ENCODE measurements at places on chromosomes 1 and 21.
A peak's percentile ranks its signal among the peaks of the same experiment; 100 is the strongest.

DNA sequence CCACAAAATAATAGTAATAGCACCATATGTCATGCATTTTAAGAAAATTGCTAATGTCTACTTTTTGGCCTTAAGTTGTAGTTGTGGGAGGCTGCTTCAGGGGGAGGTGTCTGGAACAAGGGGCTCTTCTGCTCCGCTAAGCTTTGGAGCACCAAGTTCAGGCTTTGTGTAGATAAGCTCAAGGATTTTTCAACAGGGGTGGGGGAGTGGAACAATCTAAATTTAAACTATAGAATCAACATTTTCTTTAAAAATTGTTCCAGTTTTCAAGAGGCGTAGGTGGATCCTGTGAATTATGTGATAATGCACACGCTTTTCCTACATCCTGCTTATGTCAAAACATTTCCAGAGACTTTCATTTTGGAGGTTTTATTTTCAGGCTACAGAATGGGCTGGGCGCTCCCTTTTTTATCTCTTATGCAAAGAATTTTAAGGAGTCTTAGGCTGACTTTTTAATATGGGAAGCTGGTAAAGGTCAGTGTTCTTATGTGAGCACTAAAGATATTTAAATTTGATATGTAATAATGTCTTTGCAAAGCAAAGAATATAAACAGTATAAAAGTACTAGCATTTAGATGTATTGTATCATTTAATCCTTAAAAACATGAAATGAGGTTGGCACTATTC lies 9.9 kb downstream of the ATP1A1 start:
- DNase-seq, result no peak

GRCh38 chr1:203598752-203599151 lies 27.9 kb upstream of the ATP2B4 start:
- no peak for DNase-seq

DNA sequence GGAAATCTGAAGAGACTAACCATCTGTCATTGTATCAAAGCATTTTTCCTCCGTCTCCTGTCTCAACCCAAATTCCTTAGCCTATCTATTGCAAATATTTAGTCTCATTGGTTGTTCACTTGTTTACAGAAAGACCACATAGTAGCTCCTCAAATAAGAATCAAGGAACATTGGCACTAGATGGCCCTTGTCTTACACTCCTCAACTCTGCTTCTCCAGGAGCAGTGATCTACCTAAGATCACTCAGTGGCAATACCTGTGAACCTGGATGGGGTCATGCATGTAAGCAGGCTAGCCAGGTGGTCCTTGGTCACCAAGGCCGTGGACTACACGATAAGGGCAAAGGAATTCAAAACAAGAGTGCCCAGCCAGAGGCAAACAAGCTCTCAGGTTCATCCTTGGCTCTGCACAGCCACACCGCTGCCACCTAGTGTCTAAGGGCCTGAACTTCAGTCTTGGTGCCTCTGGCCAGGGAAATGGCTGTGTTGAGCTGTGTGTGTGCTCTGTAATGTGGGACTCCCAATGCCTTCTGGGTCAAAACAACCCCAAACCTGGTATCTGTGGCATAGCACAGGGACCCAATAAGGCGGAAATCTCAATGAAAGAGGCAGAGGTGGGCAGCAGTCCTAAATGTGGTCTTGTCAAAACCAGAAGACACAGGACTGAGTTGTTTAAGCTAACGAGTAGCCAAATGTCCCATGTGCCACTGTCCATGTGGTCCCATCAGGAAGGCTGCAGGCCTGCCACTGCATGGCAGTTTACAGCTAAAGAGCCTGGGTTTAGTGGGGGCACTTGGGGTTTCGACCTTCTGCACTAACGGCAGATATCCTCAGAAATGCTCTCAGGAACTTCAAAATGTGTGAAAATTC lies 54.5 kb downstream of the GPR161 start:
- peak; percentile 61 for DNase-seq

DNA sequence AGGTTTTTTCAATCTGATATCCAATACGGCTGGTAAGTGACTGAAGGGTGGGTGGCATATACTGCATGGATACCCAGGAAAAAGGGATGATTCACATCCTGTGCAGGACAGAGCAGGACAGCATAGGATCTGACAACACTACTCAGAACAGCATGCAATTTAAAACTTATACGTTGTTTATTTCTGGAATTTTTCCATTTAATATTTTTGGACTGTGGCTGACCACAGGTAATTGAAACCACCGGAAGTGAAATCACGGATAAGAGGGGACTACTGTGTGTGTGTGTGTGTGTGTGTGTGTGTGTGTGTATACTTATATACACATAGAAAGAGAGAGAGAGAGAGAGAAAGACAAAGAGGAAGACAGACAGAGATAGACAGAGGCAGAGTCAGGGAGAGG lies 23.0 kb downstream of the ERICH3 start:
- no peak for DNase-seq

- no peak for DNase-seq
Observed at GRCh38 chr21:35041881-35042280, 7.2 kb downstream of the RUNX1 start.

- peak; percentile 55 for DNase-seq
Observed at GRCh38 chr1:164683235-164683634, 124.3 kb downstream of the PBX1 start.

- DNase-seq, result no peak
Observed at GRCh38 chr1:66599346-66599745, 65.4 kb downstream of the SGIP1 start.

DNA sequence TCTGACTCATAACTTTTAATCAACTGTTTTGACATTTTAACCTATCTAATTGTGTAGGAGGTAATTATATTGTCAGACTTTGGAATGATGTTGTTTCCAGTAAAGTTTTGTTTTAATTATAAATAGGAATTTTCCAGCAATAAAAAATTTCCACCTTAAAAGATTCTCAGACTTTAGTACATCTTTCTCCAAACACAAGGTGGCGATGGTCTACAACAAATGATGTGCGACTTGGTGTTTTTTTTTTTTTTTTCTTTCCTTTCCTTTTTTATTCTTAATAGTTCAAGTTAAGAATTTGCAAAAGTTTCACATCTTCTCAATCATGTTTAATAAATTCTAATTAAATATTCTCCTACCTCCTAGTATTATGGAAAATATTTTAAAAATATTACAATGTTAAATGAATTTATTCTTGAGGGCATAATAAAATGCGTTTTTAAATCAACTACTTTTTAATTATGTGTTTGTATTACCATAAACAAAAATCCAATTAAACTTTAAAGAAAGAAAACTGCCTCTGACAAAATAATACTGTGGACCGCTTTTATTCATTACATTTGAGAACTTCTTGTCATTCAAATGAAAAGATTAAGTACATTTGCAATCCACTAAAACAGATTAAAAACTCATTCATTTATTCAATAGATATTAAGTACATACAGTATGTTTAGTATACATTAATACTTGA lies 4.4 kb upstream of the ADAMTS1 start:
- DNase-seq, result no peak

GRCh38 chr1:29450591-29450990 lies 214.3 kb downstream of the PTPRU start:
- DNase-seq, result no peak

DNA sequence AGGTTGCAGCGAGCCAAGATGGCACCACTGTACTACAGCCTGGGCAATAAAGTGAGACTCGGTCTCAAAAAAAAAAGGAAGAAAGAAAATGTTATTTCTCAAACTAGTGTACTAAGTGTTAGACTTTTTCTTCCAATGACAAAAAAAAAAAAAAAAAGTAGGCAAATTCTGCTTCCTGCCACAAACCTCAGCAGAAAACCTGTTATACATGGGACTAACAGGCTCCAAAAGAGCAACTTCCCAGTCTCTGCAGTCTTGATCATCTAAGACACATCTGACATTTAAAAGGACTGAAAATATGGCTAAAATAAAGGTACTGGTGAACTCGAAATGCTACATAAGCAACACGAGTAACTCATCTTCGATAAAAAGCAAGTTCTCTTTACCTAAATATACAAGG lies 59.6 kb downstream of the HSF2BP start:
- DNase-seq, result no peak

DNA sequence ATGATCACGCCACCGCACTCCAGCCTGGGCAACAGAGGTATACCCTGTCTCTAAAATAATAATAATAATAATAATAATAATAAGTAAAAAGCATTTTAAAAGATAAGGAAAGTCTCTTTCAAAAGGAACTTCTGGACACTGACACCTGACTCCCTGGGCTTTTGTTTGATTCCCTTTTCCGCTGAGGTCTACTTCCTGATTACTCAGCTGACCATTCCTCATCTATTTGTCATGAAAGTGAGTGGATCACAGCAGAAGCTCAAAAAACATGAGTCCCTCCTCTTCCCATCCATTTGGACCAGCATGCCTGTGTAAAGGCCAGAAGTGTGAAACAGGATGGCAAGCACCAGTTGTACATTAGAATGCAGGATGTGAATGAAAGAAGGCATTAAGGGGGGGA lies 61.1 kb upstream of the FBXO28 start:
- DNase-seq, result no peak

- no peak for DNase-seq
Observed at GRCh38 chr1:99749504-99750347, 16.7 kb downstream of the FRRS1 start.

DNA sequence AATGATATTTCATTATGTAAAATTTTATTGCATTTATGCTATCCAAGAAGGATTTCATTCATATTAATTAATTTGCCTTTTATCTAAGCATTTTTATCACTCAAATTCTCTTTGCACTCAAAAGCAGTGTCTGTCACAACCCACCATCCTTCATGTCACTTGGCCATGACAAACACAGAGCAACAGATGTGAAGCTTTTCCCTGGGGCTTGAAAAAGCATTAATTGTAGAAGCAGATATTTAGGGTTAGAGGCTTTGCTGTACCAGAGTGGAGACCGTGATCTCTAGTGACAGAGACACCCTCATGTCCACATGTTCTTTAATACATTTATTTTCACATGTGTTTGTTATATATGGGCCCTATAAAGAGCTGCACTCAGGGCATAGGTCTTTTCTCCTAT lies 230.5 kb downstream of the SPATA17 start:
- no peak for DNase-seq

GRCh38 chr1:30413111-30413440 lies 310.3 kb downstream of the MATN1 start:
- no peak for DNase-seq

- DNase-seq, result no peak
Observed at GRCh38 chr1:6523566-6523965, 30.7 kb downstream of the NOL9 start.

- no peak for DNase-seq
Observed at GRCh38 chr1:232837087-232837486, 31.9 kb downstream of the MAP10 start.

GRCh38 chr1:14932034-14932638 lies 221.4 kb upstream of the TMEM51 start:
- no peak for DNase-seq

DNA sequence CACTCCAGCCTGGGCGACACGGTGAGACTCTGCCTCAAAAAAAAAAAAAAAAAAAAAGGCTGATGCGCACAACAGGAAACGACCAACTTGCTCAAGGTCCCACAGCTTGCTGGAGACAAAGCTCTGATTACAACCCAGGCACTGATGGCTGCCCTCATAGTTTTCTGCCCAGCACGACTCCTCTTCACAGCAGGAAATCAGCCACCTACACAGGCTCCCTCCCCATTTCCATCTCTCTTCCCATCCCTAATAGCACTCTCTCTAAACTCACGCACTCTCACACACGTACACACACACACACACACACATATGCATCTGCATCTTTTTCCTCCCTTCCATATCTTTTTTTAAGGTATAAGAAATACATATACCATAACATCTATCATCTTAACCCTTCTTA lies 153.5 kb upstream of the SOD1 start:
- DNase-seq, result no peak

- DNase-seq, result no peak
Observed at GRCh38 chr21:28247454-28248020, 745.1 kb downstream of the LTN1 start.

GRCh38 chr1:165456114-165456513 lies 11.2 kb upstream of the RXRG start:
- DNase-seq, result peak; percentile 40

DNA sequence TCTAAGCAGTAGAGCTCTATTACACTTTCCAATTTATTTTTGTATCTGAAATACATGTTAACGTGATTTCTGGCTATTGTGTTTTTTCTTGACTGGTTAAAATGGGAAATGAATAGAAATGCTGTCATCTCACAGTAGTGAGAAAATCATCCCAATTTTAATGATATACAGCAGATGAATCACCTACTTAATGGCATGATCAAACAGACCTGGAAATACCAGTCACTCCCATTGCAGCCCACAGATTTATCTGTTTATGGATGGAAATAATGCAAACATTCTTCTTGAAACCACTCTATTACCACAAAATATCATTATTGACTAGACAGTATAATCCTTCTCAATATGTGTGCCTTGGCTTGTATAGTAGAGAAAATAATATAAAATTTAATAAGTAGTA lies 497.8 kb upstream of the ADAMTS5 start:
- DNase-seq, result no peak

DNA sequence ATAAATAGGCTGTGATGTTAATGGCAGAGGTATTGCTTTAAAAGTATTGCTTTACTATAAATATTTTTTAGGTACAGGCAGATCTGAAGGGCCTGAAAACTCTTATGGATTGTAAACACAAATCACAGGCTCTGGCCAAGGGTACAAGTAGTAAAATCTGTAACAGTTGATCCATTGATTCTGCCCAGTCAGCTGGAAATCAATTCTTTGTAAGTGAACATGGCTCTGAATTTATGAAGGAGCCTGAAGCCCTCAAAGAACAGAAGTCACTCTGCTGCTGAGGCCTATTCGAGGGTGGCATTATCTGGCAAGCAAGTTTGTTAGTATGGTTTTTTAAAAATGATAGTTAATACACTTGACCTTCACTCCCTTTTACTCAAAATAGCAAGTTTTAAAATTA lies 834.0 kb upstream of the TMPRSS15 start:
- no peak for DNase-seq

GRCh38 chr1:22398656-22399420 lies 52.8 kb upstream of the ZBTB40 start:
- DNase-seq, result no peak
